Activated naive CD4-positive, alpha-beta T cell treated with anti-CD3 and anti-CD28 coated beads, Interleukin-2, amount 10 ng/mL, durations not matched to agents 5 hours and 36 hours (primary cell): ENCODE measurements at places on chromosomes 12 and 14. TPM values are rescaled to one million over a fixed set of nuclear protein-coding genes. Genes with fewer than 3 reads are reported as not detected.

ASCL4 gene
- total RNA-seq = not detected

PARPBP gene
- total RNA-seq = 18.9 TPM

KRT72 gene
- total RNA-seq = 5.6 TPM

NABP2 gene
- total RNA-seq = 39.3 TPM

FOXN4 gene
- total RNA-seq = not detected

PRH2 gene
- total RNA-seq = not detected
